ENCODE measurements at places on chromosomes 11 and 22.

- DNase-seq: no peak
These were observed 29.2 kb upstream of the POGLUT3 start for GRCh38 chr11:108527382-108527781.

DNA sequence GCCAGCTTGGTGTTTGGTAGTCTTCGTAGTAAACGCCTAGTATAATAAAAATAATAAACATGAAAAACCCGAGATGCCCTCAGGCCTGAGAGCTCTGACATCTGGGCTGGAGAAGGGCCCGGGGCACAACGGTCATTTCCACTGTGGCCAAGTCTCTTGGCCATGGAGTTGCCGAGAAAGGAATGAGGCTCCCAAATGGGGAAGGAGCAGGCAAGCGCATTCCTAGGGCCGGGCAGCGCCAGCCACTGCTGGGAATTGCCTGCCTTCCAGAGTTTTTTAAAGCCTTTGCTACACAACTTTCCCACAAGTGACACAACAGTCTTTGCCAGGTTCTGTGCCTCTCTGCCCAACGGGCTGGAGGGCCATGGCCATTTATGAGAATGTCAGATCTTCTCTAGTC is 103.4 kb downstream of the NAV2 start:
- no peak for DNase-seq

DNA sequence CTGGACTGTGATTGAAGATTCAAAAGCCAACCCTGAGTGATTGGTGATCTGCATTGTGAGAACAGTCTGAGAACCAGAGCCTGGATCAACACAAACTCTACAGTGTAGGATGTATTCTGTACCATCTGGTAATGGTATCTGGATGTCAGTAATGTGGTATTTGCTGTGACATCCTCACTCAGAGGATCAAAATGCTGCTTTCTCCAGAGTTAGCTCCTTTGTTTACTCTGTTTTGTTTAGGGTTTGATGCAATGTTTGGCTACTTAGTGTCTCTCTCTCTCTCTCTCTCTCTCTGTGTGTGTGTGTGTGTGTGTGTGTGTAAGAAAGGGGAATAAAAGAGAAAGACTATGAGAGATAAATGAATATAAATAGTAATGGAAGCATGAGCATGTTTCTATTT is 24.3 kb downstream of the CASP4 start:
- no peak for DNase-seq

DNA sequence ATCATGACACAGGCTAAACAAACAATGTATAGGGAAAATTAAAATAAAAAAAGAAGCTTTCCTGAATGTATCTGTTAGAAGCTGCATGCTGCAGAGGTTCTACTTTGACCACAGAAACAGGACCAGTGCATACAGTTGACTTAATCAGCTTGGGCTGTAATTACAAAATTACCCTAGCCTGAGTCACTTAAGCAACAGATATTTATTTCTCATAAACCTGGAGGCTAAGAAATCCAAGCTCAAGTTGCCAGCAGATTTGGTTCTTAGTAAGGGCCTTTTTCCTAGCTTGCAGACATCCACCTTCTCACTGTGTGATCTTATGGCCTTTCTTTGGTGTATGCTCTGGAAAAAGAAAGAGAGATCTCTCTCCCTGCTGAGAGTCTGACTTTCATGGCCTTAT is 946.5 kb upstream of the RAG2 start:
- DNase-seq: no peak

DNA sequence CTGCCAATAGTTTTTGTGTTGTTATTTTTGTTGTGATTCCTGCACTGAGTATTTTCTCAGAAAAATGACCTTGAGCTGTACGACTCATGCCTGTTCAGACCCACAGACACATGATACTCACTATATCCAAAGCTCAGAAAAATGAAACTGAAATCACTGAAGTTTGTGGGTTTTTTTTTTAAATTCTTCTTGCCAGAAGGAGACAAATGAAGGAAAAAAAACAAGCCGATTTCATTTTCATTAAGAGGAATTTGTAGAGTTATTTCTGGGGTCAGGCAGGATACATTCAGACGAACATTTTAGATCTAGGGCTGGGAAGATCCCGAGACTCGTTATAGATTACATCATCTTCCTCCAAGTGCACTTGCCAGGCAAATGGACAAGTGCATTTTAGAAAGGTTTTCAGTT is 60.4 kb downstream of the BMAL1 start:
- no peak for DNase-seq

GRCh38 chr11:64650923-64651523 is 60.0 kb downstream of the SLC22A12 start:
- no peak for DNase-seq

DNA sequence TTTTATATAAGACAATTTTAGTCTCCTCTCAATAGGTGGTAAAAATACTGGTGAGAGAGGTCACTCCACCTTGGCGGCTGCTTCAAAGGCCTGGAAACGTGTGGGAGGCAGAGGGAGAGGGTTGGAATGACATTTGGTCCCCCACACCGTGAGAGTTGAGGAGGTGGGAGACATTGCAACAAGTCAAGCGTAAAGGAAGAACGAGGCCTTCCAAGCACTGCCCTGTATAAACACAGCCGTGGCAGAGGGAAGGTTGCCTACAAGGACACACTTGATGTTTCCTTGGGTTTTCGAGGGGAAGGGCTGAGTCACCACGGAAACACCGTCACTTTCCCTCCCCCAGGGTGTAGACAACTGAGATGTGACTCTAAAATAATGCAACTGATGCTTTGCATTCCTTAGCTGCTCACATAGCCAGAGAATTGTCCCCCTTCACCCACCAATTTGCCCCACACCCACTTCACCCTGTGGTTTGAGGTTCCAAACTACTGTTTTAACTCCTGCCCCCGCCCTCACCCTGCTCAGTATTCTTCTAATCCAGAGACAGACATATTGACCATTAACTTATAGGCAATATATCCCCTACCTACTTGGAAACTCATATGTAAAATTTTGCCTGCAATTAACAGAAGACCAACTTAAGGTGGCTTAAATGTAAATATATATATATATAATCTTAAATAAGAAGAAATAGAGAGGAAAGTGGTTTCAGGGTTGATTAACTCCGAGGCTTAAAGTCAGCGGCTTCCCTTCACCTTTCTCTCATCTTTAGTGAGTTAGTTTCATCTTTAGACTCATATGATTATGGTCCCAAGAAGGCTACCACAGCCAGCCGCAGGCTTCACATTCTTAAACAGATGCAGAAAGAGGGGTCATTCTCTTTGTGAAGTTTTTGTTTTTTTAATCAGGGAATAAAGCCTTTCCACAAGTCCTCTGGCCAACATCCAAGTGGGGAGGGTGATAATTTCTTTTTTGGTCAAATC is 54.1 kb upstream of the BDNF start:
- no peak for DNase-seq

DNA sequence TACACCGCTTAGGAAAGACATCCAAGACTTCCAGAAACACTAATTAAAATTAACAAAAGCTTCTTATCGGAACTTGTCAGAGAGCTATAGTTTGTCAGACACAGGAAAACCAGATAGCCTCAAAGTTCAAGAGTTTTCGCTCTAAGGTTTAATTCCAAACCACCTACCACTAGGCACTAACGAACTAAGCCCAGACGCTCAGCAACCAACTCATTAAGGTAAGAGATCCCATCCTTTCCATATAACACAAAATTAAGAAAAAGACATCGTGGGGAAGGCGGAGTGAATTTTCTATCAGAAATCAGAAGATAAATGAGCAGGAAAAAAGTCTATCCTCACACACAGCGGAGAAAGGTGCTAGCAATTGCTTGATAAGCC is 382 bp downstream of the IMMP1L start:
- no peak for DNase-seq

GRCh38 chr22:42691440-42691839 is 29.2 kb downstream of the A4GALT start:
- no peak for DNase-seq

- no peak for DNase-seq
These were observed 12.2 kb downstream of the SC5D start for GRCh38 chr11:121304759-121305158.

DNA sequence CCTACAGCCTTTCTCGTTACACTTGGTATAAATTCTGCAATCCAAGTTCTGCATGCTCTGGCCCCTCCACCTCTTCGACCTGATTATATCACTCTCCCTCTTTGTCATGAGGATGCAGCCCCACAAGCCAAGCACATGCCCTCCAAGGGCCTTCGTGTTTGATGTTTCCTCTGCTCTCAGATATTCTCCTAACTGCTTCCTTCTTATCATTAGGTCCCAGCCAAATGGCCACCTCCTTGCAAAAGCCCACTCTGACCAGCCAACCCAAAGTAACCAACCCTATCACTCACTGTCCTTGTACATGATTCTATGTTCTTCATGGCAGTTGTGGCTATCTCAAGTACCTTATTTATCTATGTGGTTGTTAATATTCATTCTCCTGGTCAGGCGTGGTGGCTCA is 38.3 kb upstream of the LRRC55 start:
- DNase-seq: no peak

DNA sequence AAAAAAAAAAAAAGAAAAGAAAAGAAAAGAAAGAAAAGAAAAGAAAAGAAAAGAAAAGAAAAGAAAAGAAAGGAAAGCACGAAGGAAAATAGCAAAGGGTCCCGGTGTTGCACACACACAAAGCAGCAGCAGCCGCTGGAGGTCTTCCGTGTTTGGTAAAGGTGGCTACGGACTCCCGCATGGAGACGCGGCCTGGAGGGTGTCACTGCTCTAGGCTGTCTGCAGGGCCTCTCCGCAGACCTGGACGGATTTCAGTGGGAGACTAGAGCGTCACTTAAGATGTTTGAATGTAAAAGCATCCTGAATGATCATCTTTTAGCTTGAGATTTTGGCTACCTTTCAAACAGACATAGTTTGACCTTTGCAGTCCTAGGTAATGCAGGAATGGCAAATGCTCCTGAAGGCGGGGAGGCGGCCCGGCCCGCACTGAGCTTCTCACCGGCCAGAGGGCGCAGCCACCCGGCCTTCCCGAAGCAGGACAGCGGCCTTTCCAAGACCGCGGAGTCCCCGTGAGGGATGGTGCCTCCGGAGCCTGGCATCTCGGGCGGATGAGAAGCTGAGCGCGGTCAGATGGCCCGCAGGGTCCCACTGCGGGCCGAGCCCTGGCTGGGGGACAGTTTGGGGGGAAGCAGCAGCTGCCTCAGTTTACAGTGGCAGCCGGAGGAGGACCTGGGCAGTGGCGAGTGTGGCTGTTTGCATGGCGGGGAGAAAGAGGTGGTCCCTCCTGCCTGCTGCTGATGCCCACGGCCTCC is 18.5 kb downstream of the KRTAP5-5 start:
- no peak for DNase-seq

DNA sequence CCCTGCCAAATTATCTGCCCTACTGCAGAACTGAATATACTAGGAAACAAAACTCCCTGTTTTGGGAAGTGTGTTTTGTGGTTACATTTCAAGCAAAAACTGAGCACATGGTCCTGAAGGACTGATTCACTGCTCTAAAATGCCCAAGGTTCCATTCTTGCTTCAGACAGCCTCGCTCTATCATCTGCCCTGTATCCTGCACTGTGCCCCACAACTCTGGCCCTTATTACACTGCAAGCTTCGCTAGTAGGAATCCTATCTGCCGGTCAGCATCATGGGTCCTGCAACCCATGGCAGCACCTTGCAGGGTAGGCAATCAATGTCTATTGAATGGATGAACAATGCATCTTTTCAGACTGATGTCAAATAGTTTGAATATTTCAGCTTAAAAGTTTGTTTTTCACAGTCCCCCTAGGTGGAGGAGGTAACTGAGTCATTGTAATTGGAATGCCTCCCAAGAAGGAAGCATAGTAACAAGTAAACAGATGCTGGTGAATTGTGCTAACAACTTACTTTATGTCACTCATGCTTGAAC is 21.3 kb downstream of the LAYN start:
- no peak for DNase-seq

DNA sequence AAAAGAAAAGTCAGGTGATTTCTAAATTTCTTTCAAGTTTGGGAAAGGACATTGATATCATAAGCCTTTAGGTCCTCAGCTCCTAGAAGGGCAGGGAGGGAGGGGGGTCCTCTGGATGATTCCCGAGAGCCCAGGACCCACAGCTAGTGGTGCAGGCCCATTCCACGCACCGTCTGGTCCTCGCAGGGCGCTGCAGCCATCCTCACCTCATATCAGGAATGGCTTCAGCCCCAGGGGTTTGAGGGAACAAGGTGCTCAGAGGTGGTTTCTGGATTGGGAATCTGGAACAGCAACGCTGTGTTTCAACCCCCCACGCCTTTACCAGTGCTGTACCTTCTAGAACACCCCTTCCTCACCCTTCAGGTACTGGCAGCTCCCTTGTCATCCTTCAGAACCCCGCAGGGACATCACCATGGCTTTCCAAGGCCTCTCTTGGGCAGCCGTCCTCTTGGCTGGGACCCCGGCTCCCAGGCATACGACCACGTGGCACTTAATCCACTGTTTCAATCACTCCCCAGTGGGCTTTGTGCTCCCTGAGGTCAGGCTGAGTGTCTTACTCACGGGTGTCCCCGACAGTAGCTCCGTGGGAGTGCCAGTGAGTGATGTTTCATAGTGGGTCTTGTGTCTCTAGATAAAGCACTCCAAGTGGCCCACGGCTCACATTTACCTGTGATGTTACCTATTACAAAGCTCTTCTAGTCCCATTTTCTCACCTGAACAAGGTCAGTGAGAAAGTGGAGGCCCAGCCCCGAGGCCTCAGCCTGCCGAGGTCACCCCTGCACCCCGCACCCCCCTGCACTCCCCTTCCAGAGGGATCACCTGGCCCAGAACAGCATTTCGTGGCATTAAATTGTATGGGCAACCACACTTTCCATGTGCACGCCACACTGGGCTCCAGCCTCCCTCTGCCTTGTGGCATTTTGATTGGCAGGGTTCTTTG is 93.9 kb downstream of the MORC2 start:
- DNase-seq: no peak

DNA sequence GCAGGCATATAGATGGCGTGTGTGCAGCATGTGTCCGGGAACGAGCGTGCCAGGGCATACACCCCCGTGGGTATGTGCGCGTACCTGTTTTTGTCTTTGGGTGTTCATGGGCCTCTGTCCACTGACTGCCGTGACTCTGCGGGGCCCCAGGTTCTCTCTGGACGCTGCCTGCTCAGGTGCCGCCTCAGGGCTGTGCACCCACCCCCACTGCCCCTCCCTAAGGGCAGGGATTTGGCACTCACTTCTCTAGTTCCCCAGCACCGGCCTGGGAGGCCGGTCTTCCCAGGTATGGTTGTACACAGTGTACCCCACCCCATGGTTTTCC is 111.5 kb downstream of the ST3GAL4 start:
- no peak for DNase-seq

GRCh38 chr11:92136797-92137196 is 87.8 kb upstream of the FAT3 start:
- no peak for DNase-seq

DNA sequence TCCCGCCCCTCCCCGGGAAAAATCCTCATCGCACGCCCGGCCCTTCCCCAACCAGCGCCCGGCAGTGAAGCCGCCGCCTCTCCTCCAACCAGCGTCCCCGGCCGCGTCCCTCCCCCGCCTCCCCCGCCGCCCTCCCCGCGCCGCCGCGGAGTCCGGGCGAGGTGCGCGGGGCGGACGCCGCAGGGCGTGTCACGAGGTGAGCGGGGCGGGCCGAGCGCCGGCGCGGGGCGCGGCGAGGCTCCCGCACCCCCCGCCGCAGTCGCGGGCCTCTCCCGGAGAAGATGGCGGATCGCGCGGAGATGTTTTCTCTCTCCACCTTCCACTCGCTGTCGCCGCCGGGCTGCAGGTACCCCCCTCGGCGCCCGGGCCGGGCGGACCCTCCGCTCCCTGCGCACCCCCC is at the start of gene MAPK8IP2:
Gene MAPK8IP2 (plus strand): TSS at position 256 of the 400 bp plus-strand sequence. CDS start 26 bp downstream, at position 282.
- no peak for DNase-seq
